ENCODE measurements at places on chromosomes 12 and 14. TPM values are rescaled to one million over a fixed set of nuclear protein-coding genes. Genes with fewer than 3 reads are reported as not detected.

DNA sequence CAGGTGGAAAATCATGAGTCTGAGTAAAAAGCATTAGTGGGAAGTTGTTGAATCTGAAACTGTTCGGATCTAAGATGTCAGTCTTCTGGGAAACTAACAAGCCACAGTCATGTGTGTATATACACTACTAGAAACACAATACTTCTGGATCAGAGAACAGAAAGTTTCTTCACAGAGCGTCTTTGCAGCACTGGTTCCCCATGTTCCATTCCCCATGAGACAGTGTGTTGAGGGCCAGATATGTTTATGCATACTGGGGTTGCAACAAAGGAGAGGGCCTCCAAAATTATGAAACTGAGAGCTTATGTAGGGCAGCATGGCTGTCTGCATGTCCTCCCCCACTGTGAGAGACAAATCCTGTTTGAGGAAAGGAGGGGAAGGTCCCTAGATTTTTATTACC lies 295.0 kb upstream of the NAV3 start:
- DNase-seq, result no peak

The DBX2 gene
- not detected for total RNA-seq

The NAV3 gene
- total RNA-seq, result 4.8 TPM

The RTL1 gene
- total RNA-seq, result not detected

- DNase-seq, result no peak
Observed at GRCh38 chr12:99372257-99372920, 275.2 kb upstream of the GARIN6 start.

DNA sequence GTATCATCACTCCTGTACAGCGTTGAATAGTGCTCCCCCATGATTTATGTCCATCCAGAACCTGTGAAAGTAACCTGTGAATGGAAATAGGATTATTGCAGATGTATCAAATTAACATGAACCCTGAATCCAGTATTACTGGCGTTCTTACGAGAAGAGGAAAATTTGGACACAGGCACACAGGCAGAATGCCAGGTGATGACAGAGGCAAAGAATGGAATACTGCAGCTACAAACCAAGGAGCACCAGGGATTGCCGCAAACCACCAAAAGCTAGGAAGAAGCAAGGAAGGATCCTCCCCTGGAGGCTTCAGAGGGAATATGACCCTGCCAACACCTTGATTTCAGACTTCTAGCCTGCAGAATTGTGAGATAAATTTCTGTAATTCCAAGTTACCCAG lies 113.5 kb upstream of the EGLN3 start:
- DNase-seq, result peak; percentile 59
